ENCODE measurements at places on chromosomes 2 and 18. TPM values are rescaled to one million over a fixed set of nuclear protein-coding genes. Genes with fewer than 3 reads are reported as not detected.

The PIK3C3 gene
- total RNA-seq, result 40.2 TPM

The LRATD1 gene
- total RNA-seq, result 3.5 TPM

The HRH4 gene
- total RNA-seq, result not detected

The SERPINB5 gene
- total RNA-seq, result not detected

The MAP4K4 gene
- total RNA-seq, result 120 TPM

The MARCO gene
- total RNA-seq, result not detected

The CYBRD1 gene
- 55.5 TPM for total RNA-seq

The LIMS4 gene
- 2.3 TPM for total RNA-seq

The GTF2A1L gene
- not detected for total RNA-seq

The ANKRD29 gene
- total RNA-seq, result 2.3 TPM

The LBX2 gene
- 1.7 TPM for total RNA-seq

The GPBAR1 gene
- 0.53 TPM for total RNA-seq

The UGT1A8 gene
- total RNA-seq, result not detected

The CNDP1 gene
- total RNA-seq, result not detected

The RGPD4 gene
- total RNA-seq, result not detected

The CRYGC gene
- total RNA-seq, result not detected

The EFR3B gene
- 0.18 TPM for total RNA-seq

The FAP gene
- total RNA-seq, result 84.9 TPM

The GNLY gene
- not detected for total RNA-seq

The SERPINE2 gene
- 35.1 TPM for total RNA-seq

The UCN gene
- total RNA-seq, result not detected

The EMILIN1 gene
- total RNA-seq, result 397 TPM

The SAG gene
- total RNA-seq, result not detected

The NT5C1B gene
- not detected for total RNA-seq

The INHBB gene
- not detected for total RNA-seq

The LRRC30 gene
- not detected for total RNA-seq

The LYPD1 gene
- total RNA-seq, result not detected

The PDE1A gene
- total RNA-seq, result 11.2 TPM

The LYG2 gene
- total RNA-seq, result not detected

The GREB1 gene
- total RNA-seq, result 0.18 TPM
